Neural crest cell (in vitro differentiated cells): ENCODE measurements at places on chromosomes 2 and 18.

DNA sequence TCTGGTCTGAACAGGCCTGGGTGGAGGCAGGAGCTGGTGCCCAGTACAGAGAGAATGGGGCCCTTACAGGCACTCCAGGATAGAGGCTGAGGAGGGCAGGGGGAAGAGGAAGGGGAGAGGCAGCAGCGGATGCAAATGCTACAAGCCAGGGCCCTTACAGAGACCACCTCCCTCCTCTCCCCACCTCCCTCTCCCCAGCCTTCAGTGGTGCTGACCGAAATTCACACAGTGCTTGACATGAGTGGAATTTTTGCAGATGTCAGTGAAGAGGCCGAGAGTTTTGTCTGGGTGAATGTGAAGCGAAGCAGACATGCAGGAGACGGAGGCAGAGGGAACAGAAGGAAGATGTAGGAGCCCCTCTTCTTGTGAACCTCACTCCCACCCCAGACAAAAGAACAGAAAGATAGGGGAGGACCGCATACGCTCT, 31.9 kb downstream of the CIB4 start:
- DNase-seq: no peak

DNA sequence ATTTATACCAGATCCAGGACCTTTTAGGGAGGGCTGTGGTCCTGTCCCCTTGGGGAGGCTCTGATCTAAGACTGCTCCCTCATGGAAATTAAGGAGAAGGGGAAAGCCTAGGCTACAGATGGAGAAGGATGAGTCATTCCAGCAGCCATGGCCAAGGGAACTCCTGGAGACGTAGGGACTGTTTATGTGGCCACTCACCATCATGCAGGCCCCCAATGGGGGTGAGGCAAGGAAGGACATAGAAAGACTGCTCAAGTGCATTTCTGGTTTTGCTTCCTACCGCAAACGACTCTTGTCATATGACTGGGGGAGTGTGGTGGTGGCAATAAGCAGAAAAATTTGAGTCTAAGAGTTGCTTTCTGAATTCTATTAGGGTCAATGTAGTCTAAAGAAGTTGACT, 54.0 kb upstream of the CYP1B1 start:
- DNase-seq: no peak

DNA sequence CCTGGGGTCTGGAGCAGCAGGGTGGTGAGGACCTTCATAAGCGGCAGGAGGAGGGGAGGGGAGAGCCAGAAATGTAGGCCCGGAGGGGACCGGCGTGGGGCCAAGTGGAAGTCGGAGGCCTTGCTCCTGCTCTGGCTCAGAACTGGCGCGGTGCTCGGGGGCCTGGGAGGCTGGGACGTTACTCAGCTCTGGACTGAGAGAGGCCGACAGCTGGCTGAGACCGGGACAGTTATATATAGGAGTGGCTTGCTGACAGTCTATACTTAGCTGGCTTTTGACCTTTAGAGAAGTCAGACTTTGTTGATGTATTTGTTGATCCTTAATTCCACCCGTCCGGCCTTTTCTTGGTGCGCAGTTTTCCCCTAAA, 15.7 kb downstream of the IGFBP5 start:
- no peak for DNase-seq

DNA sequence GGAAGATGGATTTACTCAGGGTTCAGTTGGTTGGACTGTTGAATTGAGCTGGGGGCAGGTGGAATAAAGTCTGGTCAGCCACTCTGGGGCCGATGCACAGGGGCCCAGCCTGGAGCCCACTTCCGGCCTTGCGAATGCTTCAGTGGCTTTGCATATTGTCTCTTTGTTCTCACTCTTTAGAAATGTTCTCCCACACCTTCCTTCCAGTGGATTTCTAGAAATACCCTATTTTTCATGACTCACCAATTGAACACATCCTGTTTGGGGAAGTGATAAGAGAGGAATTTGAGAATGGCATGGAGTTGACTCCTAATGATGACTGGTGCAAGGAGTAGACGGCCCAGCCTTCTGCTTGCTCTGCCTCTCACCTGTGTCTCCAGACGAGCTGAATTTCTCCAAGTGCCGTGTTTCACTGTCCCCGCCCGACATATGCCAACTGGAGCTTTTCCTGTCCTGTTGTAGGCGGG, 28.1 kb downstream of the ASAP2 start:
- DNase-seq: no peak

DNA sequence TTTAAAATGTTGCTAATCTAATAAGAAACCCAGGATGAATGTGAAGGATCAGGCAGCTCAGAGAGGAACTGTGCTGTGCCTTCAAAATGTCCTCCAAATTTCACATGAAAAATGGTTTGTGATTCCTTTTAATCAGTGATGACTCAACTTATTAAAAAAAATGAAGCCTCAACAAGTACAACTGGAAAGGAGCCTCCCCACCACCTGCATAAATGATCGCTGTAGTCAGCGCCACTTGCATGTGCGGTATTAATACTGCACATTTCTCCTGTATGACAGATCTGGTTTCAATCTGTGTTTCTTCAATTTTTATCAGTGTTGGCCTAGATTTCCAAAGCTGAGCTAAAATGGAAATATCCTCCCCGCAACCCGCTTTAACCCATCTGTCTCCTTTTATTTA, 115.0 kb upstream of the TMEM200C start:
- no peak for DNase-seq

DNA sequence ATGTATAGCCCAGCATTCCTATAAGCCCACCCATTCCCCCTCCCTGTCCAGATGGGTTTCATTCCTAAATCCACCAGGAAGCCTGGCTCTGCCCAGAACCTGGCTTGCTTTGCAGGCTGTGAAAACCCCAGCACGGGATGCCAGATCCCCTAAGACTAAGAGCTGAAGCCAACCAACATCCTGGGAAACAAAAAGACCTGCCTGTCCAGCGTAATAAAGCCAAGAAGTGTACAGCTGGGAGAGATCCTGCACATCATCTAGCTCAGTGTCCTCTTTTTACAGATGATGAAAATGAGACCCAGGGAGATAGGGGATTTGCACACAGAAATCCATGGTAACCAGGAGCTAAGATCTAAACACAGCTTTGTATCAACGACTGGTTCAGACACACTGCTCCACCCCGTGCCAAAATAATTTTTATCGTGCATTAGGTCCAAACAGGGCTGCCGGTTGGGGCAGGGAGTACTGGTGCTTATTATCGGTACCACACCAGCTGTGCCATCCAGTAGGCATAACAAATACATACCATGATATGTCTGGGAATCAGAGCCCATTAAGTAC, 2.9 kb downstream of the RND3 start:
- no peak for DNase-seq

GRCh38 chr18:37452682-37453385, 112.8 kb downstream of the CELF4 start:
- DNase-seq: no peak

DNA sequence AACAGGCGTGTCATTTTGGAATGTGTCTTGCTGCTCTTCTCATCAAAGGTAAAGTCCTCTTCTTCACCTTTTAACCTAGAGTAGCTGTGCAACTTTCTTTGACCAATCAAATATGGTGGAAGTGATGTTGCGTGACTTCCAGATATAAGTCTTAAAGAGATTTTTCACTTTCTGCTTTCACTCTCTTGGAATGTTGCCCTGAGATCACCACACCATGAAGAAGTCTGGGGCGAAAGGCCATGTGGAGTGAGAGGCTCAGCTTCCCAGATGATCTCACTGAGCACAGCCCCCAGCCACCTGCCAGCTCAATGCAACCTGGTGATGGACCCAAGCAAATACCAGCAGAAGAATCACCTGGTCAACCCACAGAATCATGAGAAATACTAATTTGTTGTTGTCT, 7.1 kb upstream of the GALNT3 start:
- no peak for DNase-seq

DNA sequence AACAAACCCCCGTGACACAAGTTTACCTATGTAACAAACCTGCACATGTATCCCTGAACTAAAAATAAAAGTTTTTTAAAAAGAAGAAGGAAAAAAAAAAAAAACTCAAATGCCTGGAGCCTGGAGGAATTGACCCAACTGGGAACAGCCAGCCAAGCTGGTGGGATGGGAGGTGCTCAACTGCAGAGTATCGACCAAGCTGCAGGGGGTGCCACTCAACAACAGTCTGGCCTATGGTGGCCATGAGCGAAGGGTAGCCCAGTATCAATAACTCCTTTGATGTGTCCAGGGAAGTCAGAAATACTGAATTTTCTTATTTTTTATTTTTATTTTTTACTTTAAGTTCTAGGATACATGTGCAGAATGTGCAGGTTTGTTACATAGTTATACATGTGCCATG, 310.3 kb upstream of the DLGAP1 start:
- no peak for DNase-seq

GRCh38 chr18:44325903-44326635, 354.6 kb upstream of the SETBP1 start:
- DNase-seq: peak; percentile 51

DNA sequence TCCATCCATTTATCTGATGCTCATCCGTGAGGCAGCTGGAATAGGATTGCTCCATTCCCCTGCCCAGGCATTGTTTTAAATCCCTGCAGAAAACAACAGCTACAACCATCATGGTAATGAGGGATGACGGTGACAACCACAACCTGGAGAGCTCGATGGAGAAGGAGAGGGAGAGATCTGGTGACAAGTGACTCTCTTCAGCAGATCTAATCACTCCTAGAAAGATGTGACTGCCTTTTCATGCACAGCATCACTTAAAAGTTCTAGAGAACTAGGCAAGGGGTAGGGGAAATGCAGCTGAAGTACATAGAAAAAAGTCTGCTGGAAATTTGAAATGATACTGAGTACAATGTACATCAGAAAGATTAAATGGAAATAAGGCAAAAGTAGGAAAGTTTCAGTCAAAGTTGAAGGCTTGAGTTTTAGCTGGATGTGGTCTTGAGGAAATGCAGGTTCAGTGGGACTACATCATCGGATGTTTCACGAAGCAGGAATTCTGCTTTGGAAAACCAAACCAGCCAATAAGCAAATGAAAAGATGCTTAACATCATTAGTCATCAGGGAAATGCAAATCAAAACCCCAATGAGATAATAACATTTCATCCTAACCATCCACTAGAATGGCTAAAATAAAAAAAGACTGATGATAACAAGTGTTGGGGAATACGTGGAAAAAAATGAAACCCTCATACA, 6.8 kb upstream of the ARHGAP25 start:
- no peak for DNase-seq

DNA sequence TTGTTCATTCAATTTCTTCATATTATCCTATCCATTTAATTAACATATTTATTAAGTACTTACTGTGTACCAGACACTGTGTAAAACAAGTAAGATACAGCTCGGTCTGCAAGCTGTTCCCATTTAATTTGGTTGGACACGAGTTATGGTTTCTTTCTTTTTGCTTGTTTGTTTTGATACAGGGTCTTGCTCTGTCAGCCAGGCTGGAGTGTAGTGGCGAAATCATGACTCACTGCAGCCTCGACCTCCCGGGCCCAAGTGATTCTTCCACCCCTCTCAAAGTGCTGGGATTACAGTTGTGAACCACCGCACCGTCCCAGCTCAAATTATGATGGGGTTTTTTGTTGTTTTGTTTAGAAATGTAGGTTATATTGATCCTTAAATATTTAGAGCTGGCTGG, 9.0 kb downstream of the CYBRD1 start:
- no peak for DNase-seq

GRCh38 chr2:196955036-196955435, 28.5 kb upstream of the PGAP1 start:
- DNase-seq: no peak

- no peak for DNase-seq
These were observed 1.7 kb upstream of the GPR35 start for GRCh38 chr2:240623531-240624010.

- DNase-seq: no peak
These were observed 374.6 kb upstream of the LYPD1 start for GRCh38 chr2:133044556-133044955.

GRCh38 chr18:21851327-21851961, 110.9 kb downstream of the MIB1 start:
- DNase-seq: no peak

DNA sequence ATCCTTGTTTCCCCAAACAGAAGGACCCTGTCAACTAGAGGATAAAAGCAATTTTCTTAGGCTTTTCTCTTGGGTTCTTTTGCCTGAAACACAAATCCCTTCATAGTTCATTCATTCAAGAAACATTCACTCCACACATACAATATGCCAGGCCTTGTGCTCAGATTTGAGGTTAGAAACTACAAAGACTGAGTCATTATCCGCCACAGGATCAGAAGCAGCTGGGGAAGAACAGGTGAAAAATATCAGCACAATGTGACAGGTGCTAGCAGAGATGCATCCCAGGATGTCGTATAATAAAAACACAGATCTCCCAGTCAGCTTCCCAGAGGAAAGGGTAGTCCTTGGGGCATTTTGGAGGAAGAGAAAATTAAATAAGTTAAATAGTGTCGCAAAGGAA, 172.4 kb downstream of the LRATD1 start:
- no peak for DNase-seq

DNA sequence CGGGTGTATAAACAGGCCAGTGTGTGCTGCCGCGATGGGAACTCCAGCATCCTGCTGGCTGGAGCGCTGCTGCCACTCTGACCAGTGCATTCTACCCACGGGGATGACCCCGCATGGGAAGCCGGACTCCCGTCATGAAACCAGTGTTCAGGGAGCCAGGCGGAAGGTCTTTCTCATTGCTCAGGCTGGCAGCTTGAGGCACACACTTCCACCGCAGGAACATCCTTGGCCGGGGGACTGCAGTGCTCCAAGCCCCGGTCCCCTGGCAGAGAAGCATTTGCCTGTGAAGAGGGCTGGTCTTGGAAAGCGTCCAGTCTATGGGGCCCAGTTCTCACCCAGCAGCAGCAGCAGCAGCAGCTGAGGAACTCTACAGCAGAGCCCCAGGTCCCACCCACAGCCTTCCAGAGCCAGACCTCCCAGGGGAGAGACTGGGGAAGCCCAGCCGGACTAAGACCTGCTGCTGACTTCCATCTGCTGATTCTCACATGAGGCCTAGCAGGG, 235.9 kb downstream of the KLHL29 start:
- no peak for DNase-seq

DNA sequence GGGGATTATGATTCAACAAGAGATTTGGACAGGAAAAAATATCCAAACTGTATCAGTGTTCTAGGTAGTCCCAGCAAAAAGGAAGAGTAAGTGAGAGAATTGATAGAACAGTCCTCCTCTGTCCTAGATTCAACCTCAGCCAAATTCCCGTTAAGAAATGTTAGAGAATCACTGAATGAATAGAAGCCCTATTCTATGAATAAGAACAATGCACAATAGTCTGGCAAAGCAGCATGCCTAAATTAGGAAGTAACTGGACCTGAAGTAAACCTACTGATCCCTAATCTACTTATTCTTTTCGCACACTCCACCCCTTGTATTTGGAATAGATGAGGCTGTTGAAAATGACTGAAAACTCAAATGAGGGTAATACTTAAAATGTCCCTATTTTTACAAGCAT, 1665.5 kb downstream of the LRP1B start:
- DNase-seq: no peak

DNA sequence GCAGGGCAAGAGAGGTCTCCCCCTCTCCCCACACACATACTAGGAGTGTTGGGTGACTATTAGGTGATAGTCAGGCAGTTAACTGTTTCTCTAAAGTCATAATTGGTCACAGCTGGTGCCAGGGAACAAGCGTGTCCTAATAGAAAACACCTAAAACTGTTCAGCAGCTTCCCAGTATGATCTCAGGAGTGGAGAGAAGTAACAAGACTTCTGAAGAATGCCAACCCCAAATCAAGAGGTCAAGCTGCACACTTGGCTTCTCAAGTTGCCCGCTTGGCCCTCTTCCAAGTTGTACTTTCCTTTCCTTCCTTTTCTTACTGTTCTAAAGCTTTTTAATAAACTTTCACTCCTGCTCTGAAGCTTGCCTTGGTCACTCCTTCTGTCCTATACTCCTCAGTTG, 22.4 kb upstream of the STAT1 start:
- no peak for DNase-seq
